ENCODE measurements at places on chromosomes 1 and 21.
A peak's percentile ranks its signal among the peaks of the same experiment; 100 is the strongest.

- DNase-seq, result no peak
Observed at GRCh38 chr1:24806588-24806987, 61.3 kb downstream of the CLIC4 start.

DNA sequence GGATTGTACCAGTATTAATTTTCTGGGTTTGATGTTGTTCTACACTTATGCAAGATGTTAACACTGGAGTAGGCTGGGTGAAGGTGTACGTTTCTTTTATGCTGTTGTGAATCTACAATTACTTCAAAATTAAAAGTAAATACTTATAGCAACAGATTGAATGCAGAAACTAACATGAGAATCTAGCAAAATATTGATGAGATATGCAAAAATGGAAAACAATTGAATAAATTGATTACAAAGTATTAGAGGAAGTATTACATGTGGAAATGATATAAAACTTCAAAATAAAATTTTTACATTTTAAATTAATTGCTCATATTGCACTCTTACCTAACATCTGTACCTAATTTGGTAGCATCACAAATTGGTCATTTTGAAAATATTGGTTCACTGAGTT, 5.7 kb upstream of the SPRR3 start:
- no peak for DNase-seq

- DNase-seq, result no peak
Observed at GRCh38 chr1:60813071-60813470, 269.3 kb upstream of the NFIA start.

DNA sequence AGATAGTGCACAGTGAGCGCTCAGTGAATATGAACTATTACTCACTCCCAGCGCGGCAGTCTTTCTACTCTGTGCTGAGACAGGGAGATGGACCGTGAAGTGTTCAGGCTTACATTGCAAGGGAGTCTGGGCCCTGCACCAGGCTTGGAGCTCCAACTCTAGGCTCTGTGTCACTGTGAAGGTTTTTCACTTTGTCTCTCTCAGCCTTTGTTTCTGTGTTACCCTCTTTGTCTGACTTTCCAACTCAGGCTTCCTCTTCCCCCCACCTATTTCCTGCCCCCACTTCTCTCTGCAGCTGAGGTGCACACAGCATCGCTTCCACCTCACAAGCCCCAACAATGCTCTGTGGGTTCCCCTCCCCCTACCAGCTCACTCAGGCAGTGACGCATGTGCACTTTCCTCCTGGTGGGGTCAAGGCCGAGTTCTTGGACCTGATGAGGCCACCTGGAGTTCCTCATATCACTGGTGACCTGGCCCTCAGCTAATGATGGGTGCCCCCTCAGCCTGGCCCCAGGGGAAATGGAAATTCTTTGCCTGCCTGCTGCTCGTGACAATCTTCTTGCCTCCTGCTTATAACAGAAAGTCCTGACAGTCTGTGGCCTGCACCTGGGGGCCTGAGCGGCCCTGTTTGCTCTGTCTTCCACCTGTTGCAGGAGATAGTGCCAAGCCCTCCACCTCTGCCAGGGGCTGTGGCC, 1.1 kb upstream of the LCK start:
- DNase-seq, result peak; percentile 84

- no peak for DNase-seq
Observed at GRCh38 chr1:246769306-246769705, 45.1 kb downstream of the SCCPDH start.

DNA sequence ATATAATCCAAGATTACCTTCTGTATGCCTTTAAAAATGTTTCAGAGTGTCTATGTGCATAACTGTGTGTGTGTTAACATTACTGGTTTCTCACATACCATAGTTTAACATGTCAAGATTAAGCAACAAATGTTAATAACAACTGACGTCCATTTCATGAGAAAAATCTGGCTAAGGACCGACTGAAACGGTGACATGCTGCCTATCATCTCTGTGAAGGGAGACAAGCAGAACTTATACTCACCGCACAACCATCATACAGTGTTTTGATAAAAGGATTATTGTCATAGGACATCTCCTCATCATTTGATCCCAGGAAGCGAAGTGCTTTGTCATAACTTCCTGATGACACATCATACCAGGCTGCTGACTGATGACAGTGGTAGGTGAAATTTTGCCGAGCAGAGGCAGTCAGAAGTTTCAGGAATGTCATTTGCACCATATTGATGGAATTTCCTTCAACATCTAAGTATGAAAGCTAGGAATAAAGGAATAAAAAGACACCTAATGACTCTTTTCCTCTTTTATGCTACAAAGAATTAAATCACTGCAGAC, 228.8 kb downstream of the COL11A1 start:
- DNase-seq, result no peak

DNA sequence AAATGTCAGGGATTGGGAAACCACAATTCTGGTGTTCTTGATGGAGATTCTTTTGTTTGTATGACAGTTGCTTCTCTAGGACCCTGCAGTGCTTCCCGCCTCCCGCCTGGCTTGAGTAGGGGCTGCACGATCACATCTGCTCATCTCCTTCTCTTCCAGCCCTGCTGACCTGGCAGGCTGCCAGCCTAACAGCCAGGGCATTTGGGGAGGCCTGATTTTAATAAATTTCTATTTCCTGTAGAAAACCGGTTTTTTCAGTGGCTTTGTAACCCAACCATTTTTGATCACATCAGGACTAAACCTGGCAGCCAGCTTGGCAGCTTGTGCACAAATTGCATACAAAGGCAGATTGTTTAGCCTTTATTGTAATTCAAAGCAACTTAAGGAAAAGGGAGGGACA, 78.9 kb downstream of the UBE2U start:
- DNase-seq, result no peak

GRCh38 chr1:99171184-99171813, 93.0 kb upstream of the PLPPR4 start:
- DNase-seq, result no peak

DNA sequence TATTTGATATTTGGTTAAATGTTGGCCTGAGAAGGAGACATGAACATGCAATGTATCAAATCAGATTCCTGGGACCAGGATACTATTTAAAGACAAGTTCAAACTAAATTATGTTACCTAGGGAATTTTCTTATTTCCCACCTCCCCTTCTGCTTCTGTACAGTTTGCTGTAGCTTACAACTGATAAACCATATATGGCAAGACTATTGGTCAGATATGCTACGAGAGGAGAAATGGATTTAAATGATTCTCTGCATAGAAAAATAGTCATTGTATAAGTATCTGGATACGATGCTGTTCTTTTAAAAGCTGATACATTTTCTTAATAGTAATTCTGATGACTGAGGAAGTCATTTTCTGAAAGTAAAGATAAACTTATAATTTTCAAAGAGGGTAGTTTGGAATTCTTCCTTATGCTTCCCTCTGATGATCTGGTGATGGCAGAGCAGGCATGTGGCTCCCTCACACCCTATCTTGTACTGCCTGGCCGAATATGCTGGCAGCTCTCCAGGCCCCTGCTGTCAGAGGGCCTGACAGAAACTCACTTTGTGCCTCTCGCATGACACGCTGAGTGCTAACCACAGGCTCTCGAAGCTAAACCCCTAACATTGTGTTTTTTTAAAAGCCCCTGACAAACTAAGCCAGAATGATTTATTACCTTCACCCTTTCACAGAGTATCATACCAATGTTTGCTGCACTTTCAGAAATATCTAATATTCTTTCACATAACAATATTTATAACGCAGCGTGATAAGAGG, 19.4 kb downstream of the RRP15 start:
- no peak for DNase-seq

DNA sequence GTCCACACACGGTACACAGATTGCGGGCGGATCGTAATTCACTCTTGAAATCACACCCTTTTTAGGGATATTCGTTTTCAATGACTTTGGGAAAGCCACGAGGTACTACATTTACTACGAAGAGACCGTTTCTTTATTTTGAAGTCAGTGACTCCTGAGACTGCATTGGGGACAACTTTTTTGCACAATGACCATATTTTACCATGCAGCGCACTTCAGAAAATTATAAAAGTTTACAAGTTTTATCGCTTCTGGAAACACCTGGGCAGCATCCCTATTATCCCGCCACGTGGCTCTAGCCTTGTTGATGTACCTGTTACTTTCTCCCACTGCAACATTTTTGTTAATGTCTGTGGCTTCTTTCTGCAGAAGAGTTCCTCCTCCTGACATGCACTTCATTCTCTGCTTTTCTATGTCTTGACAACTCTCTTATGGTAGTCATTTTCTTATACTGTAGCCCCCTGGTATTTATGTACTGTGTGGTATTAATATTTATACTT, 1.3 kb upstream of the AKT3 start:
- DNase-seq, result no peak

DNA sequence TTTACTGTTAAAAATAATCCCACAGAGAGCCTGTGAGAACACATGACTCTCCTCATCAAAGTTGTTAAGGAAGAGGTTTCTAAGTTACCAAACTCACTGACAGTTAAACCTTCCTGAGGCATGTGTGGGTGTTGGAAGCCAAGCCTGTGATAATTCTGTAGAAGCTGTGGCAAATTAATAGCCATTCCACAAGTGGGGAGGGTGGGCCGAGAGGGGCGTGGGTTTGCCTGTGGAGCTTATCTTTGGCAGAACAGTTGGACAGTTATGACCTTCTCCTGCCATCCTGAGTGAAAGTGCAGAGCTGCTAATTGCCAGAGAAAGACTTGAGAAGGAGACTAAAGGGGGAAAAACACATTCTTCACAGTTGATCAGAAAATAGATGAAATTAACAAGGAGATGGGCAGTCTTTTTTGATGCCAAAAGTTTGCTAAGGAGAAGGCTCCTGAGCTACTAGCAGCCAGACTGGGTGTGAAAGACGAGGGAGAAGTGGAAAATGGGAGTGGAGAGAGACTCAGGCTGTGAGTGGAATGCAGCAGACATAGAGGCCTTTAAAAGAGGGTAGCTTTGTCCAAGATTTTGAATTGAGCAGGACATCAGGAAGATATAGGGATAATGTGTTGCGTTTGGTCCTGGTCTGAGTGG, 1.6 kb upstream of the PLA2G2C start:
- DNase-seq, result no peak

- no peak for DNase-seq
Observed at GRCh38 chr1:232876506-232877364, 71.5 kb downstream of the MAP10 start.

DNA sequence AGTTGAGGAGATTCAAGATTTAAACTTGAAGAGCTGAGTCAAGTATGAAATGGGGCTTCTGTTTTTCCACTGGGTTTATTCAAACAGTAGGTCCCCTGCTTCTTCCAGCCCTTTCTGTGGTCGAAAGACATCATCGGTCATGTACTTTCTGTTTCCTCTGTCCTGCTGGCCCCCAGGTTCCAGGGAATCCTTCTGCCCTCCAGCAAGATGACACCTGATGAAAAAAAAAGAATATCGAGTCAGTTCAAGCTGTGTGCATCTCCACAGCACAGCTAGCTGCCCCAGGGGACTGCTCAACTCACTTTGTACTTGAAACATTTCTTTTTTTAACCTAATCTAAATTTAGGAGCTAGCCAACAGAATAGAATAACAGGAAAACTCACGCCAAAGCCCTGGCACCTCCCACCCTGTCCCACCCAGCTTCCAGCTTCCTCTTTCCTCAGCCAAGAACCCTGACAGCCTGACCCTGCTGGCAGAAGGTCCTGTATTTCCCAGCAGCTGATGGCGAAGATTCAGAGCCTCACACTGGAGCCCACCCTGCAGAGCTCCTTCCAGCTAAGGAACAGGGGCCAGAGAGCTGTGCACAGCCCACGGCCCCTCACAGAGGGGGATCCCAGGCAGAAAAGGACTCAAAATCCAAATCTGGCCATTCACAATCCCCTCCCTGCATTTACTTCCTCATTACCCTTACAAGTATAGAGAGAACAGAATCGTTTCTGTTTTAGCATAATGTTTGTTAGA, 176.5 kb downstream of the PSMG1 start:
- no peak for DNase-seq

DNA sequence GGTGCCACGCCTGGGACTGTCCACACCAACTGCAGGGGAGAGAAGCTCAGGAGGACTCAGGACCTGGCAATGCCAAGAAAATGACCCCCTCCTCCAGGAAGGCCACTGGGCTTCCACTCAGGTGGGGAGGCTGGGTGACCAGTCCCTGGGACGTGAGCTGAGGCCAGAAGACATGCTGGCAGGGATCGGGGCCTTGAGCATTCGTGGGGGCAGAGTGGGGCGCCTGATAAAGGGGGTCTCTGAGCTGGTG, 15.3 kb upstream of the COL6A2 start:
- DNase-seq, result no peak

GRCh38 chr1:168119750-168120149, 17.0 kb downstream of the GPR161 start:
- no peak for DNase-seq

DNA sequence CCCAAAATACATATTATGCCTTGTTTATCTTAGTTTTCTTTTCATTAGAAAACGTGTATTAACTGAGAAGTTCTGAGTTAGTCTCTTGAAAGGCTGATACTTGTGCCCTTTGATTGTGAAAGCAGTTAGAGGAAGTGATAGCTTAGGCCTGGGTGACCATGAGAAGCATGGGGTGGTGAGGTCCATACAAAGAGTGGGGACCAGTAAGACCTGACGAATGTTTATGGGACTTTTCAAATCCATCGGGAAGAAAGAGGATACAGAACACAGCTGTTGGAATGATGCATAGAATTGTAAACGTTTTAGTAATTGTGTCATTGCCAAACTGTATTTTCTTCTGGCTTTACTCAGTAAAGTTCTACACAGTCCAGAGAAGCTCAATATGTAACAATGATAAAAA, 259.8 kb downstream of the LMO4 start:
- DNase-seq, result no peak

DNA sequence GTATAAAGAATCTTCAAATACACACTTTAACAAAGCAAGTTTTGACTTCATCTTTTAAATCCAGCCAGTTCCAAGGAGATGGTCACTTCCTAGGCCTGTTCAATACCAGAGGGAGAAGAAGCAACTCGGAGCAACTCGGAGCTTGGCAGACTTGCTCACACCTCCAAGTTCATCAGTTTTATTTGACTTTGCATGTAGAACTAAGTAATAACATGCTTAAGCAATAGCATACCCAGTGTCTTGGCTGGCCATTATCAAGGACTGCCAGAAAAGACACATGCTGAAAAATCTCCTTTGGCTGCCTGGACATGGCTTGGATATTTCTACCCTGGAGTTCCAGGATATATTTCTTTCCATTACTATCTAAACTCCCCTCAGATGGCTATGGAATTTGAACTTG, 52.6 kb downstream of the GNG12 start:
- DNase-seq, result no peak

- no peak for DNase-seq
Observed at GRCh38 chr1:154141240-154141639, 13.6 kb downstream of the NUP210L start.

DNA sequence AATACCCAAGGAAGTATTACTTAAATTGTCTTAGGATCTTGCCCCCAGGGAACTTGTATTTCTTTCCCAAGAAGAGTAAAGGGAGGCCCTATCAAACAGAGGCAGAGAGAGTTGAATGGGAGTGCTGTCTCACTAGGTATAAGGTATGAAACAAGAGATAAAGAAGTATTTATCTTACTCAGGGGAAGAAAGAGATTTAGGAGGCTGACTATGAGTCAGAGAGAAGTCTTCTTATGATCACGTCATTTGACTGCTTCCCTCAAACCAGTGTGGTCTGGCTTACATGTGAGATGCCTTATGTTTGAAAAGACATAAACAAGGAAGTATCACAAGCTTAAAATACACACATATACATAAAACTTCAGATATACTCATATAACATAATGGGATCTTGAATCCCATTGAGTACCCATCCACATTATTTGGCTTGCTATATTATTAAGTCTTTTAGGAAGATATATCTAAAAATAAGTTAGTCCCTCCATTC, 29.6 kb downstream of the DUSP10 start:
- no peak for DNase-seq

- DNase-seq, result peak; percentile 38
Observed at GRCh38 chr1:24980836-24981630, 51.0 kb upstream of the RUNX3 start.
